ENCODE measurements at places on chromosomes 12 and 14. TPM values are rescaled to one million over a fixed set of nuclear protein-coding genes. Genes with fewer than 3 reads are reported as not detected.

Gene KRT5
- 8.8 TPM for total RNA-seq

GRCh38 chr12:51848841-51849735, 570 bp upstream of the FIGNL2 start:
- DNase-seq = no peak

DNA sequence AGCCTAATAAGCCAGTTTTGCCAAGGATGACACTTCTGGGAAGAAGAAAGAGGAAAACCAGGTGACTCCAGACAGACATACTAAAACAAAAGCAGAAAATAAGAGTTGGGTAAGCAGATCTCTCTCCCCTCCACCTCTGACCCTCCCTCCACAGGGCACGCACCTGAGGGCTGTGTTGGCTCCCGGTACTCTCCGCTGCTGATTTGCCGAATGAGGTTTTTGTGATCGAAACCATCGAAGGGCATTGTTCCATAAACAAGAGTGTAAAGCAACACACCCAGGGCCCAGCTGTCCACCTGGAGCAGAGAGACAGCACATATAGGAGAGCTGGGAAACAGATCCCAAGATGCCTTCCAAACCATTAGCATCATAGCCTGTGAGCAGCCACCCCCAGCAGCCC, 68.1 kb downstream of the NUAK1 start:
- DNase-seq = no peak

DNA sequence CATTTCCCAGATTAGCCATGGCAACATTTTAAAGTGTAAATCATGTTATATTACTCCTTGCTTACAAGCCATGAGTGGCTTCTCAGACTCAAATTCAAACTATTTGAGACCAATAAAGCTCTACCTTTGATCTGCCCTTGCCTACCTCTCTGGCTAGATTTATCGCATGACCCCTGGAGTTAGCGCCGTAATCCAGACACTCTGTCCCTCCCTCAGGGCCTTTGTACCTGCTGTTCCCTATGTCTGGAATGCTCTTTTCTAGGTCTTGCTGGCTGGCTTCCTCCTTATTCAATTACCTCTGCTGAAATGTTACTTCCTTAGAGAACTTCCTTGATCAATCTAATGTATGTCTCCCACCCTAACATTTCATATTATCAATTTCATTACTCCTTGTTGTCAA, 16.3 kb downstream of the SIX4 start:
- DNase-seq = no peak

DNA sequence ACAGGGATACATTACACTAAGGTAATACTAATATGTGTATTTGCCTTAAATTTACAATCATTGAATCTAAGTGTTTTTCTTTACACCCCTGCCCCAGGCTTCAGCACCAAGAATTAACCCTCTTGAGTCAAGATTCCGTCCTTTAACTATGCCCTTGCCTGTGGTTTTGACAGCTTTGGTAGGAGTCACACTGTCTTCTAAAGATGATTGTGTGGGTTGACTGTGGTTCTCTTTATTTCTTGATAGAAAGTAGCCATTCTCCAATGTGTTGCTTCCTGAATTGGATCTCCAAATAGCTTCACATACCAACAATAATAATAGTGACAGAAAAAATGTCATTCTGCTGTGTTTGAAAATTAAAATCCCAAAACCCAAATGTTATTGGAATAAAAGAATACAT, 3.6 kb downstream of the CLEC7A start:
- no peak for DNase-seq

Gene CIROP
- total RNA-seq = not detected

GRCh38 chr14:96509457-96510090, 7.4 kb downstream of the PAPOLA start:
- no peak for DNase-seq

DNA sequence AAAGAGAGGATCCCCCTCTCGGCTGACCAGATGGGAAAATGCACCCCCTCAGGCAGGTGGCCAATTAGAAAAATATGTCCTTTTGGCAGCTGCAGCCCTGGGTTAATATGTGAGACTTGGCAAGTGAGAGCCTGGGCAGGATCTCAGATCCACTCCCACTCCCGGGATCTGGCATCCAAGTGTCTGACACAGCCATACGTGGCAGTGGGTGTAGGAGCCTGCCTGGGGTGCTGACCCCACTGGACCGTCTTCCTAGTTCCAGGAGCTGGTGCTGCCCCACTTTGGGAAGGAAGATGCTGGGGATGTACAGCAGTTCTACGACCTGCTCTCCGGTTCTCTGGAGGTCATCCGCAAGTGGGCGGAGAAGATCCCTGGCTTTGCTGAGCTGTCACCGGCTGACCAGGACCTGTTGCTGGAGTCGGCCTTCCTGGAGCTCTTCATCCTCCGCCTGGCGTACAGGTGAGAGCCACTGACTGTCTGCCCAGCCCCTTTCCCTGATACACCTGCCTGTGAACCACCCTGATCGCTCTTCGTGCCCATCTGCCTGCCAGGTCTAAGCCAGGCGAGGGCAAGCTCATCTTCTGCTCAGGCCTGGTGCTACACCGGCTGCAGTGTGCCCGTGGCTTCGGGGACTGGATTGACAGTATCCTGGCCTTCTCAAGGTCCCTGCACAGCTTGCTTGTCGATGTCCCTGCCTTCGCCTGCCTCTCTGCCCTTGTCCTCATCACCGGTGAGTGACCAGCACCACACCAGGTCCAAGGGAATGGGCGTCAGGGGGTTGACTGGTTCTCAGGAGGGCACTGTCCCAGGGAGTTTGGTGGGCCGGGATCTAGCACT, 5.8 kb downstream of the NR4A1 start:
- DNase-seq = no peak
